ENCODE measurements at places on chromosomes 11 and 22.

DNA sequence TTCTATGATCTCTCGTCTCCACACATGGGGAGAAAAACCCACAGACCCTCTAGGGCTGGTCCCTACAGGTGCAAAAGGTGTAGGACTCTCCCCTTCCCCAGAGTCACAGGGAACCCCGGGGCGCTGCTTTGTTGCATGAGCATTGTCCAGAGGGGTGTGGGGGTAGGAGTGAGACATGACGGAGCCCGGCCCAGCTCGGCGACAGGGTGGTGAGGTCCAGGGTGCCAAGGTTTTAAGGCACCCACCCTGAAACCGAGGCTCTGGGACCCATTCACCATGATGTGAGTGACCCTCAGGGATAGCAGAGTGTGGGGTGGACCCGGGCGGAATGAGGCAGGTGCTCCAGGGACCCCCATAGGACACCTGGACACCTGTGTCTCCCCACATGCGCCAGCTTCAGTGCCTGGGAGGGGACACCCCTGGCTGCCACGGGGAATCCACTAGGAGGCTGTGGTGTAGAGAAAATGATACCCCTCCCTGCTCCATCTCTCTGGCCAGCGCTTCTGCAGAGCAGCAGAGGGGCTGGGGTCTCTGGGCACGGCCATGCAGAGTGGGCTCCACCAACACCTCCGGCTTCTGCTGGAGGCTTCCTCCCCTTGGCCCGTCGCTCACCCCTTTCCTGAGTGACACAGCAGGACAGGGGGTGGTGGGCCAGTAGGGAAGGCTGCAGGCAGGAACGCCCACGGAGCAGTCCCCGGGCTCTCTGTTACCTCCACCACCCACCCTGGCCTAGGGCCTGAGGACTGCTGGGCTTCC, 15.2 kb downstream of the KRTAP5-5 start:
- DNase-seq: no peak

- DNase-seq: peak; percentile 76
Observed at GRCh38 chr11:61080526-61080925, 21.8 kb upstream of the CD5 start.

DNA sequence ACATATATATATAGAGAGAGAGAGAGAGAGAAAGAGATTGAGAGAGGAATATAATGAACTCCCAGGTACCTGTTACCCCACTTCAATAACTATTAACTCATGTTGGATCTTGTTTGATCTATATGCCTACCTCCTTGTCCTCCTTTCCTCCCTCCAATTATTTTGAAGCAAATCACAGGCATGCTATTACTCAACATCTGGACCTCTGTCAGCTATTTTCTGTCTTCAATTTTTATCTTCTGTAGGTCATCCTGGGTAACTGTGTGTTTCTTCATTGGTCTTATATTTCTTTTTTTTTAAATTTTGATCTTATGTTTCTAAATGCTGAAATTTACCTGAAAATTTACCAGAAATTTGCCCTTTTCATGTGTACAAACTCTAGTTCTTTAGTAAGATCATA, 24.8 kb downstream of the UVRAG start:
- DNase-seq: no peak

- no peak for DNase-seq
Observed at GRCh38 chr11:46337626-46338345, 9.5 kb upstream of the DGKZ start.

DNA sequence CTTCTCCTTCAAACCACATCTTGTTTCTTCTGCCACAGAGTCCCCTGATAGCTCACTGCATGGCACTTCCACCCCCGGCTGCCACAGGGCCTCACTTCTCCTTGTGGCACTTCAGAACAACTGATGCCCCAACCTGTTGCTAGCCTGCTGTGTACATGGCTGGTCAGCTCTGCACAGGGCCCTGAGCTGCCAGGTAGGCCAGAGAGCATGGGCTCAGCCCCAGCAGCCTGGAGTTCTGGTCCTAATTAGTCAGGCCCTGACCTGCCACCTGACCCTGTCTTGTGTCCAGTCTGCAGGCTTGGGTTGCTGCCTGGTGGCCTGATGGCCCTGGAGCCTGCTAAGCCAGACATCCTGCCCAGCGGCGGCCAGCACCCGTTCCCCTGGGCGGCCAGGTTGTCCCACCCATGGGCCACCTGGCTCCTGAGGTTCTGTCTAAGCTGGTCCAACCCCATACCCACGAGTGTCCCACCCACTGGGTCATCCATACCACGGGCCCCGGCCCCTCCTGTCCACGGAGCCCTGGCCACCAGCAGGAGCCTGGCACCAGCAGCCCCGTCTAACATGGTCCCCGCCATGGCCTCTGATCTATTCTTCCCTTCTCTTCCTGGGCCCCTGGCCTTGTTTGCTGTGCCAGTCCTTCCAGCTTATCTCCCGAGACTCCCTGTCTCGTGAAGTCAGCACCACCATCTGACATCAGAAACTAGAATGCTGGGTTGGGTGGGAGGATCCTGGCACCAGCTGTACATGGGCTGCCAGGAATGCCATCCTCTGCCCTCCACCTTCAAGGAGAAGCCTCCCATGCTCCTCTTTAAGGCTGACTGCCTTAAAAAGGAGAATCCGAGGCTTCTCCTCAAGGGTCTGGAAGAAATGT, 3.1 kb upstream of the CERK start:
- no peak for DNase-seq

- no peak for DNase-seq
Observed at GRCh38 chr11:61369372-61370348, 7.5 kb downstream of the TMEM138 start.

DNA sequence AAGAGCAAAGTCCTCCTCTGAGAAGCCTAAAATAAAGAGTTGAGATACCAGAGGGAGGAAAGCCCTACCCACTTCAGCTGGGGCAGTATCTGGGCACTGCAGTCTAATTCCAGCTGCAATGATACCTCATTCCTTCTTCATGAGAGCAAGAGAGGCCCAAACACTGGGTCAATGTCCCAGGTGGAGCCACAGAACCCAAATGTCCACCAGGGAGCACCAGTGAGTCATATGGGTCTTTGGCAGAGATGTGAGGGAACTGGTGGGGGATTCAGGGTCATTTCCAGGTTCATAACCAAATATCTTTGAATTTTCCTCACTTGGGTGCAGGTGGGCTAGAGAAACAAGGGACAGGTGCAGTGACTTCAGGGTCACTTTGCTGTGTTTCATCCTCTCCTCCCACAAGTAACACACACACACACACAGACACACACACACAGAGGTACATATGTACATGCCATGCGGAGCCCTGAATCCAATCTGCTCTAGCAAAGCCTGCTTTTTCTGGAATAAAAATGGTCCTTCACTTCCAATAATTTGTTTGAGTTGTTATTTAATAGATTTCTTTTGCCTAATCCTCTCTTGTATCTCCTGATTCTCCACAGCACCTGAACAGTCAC, 585.4 kb downstream of the SOX6 start:
- DNase-seq: no peak

GRCh38 chr11:112652786-112653390, 308.3 kb upstream of the NCAM1 start:
- DNase-seq: no peak

- DNase-seq: no peak
Observed at GRCh38 chr11:17021511-17021910, 7.3 kb upstream of the PLEKHA7 start.

DNA sequence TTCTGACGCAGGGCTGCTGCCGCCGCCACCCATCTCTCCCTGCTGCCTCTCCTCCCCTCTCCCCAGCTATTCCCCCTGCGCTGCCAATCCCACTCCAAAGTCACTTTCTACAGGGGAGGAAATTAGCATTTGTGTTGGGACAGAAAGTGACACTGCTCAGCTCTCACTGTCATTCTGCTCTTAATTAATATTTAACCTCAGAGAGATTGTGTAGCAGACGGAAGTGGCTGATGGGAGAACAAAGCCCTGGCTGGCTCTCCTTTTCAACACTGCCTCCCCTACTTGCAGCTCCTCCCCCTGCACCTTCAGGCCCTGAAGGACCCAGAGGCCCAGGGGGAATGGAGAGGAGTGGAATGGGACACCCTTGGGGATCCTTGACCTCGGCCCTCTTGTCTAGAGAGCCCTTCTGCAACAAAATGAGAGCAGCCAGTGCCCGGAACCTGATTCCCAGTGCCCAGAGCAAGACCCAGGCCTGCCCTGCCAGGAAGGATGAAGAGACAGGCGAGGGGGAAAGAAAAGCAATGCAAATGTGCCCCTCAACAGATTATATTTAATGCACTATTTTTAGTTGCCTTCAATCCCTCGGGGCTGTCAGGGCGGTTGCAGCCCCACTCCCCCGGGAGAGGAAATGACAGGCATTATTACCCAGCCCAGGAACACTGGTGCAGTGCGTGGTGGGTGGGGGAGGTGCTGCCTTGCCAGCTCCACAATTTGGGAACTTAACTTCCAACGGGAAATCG, 14.6 kb upstream of the NRGN start:
- no peak for DNase-seq

- DNase-seq: no peak
Observed at GRCh38 chr22:49255154-49255553, 572.5 kb downstream of the BRD1 start.

DNA sequence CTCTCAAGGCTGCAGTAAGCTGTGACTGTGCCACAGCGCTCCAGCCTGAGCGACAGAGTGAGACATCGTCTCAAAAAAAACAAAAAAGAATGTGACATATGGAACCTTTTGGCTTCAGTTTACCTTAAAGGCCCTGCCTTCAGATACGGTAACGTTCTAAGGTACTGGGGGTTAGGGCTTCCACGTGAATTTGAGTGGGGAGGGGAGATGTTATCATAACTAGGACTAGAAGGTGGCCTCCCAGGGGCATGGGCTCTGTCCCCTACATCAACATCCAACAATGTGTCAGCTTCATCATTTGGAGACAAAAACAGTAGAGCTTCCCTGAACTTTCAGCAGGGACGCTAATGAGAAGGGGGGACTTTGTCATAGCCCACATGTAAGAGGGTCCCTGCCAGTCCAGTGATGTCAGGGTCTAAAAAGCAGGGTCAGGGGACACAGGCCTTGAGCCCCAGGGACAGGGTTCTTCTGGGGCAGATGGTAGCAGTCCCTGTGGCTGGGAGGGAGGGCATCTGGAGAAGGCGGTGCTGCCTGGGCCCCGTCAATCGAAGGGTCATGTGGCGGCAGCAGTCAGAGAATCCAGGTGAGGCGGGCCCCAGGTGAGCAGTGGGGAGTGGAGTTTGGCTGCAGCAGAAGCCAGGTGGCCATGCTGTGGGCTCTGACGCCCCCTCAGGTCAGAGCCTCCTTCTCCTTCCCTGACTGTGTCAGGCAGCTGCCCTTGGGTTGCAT, 79.8 kb downstream of the BCR start:
- no peak for DNase-seq

GRCh38 chr11:77213029-77213579, 85.1 kb downstream of the MYO7A start:
- no peak for DNase-seq

DNA sequence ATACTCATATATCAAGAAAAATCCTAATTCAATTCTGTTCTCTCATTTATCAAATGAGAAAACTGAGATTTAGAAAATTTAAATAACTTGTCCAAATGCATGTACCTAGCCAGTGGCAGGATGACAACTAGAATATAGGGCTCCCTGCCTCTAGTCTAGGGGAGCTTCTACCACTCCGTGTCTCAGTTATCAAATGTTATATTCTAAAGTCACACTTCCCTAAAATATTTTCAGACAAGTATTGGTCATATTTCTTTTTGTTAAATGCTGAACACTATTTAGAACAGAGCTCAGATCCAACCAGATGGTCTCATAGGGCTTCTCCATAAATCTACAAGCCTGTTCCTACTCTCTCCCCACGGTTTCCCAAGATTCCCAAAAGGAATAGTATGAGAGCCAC, 26.3 kb downstream of the KCNJ1 start:
- DNase-seq: no peak

DNA sequence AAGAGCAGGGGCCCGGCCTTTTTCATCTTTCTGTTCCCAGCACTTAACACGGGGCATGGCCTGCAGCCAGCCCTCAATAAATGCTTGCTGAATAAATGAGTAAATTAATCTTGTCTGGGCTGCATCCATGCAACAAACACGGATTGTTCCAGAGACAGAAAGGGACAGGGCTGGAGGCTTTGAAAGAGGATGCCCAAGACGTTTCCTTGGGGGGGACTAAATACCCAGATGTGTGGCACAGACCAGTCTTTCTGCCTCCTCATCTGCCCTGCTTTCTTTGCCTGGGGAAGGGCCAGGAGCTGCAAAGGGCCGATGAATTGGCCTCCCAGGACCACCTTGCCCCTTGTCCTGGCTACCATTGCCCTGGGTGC, 40.4 kb downstream of the SHISAL1 start:
- DNase-seq: no peak

DNA sequence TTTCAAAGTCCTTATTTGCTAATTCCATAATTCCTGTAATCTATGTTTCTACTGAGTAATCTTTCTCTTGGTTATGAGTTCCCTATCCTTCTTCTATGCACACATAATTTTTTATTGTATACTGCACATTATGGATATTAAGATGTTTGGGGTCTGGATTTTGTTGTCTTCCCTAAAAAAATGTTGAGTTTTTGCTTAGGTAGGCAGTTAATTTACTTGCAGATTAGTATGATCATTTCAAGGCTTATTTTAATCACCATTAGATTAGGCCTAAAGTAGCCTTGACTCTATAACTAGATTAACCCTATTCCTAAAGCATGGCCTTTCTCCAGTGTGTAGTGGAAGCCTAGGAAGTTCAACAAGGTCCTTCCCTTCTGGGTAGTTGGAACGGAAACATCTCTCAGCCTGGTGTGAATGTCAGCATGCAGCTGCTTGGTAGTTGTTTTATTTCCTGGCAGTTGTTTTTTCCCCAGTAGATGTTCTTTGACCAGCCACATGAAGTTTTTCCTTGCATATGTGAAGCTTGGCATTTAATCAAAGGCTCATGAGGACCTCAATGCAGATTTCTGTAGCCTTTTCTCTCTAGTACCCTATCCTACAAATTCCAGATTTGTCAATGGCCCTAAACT, 419.3 kb upstream of the NARS2 start:
- no peak for DNase-seq

DNA sequence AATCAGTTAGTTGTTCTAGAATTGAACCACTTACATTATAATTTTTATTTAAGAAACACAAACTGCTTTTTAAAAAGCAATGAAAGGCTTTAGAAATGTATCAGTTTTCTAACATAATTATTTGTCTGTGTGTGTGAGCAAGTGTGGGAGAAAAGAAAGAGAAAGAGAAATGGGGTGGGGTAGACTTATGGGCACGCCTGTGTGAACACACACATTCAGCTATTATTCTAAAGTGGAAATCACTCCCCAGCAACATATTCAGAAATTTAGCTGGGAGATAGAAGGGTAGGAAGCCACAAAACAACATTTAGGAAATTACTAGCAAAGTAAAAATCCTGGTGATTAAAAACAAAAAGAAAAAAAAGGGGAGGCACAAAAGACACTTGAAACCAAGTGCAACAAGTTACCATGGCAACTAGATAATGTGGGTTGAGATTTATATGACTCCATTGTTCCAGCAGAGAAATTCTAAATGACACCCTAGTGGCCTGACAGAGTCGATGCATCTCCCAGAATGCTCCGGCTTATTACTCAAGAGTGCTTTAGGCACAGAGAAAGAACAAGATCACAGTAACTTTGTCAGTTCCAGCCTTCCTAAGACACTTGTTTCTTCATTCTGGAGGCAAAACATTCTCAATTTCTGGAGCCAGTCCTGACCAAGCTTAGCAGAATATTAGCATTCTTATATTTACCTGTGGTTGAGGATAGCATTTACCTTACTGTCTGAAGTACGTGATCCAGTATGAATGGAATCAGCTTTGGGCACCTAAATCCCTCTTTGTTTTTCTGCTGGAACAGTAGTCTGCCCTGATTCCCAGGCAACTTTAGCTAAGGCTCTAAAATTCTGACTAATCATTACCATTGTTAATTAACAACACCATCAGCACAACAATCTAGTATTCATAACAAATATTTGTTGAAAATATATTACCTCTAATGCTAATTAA, 444.4 kb downstream of the DLG2 start:
- DNase-seq: no peak

GRCh38 chr11:105073456-105074165, 28.5 kb upstream of the CARD16 start:
- no peak for DNase-seq

GRCh38 chr11:113159988-113160807, 154.2 kb upstream of the TTC12 start:
- DNase-seq: no peak
